Heart right ventricle (tissue), 16 donors: ENCODE measurements at places on chromosomes 11 and 22.

DNA sequence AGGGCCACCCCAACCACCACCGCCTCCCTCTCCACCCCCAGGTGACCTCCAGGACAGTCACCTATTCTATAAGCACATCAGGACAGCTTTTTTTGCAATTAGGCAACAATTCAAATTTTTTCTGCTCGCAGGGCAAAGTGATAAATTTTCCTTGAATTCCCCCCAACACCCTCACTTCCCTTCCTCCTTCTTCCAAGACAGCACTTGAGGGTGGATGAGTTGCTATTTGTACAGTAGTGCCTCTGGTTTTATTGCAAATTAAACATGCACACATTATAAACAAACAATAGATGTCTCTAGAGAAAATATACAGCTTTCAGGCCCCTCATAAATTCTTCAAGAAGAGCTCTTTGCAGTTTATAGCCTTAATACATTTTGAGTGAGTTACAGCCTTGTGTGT is 80.9 kb upstream of the USP47 start:
- no peak for DNase-seq

DNA sequence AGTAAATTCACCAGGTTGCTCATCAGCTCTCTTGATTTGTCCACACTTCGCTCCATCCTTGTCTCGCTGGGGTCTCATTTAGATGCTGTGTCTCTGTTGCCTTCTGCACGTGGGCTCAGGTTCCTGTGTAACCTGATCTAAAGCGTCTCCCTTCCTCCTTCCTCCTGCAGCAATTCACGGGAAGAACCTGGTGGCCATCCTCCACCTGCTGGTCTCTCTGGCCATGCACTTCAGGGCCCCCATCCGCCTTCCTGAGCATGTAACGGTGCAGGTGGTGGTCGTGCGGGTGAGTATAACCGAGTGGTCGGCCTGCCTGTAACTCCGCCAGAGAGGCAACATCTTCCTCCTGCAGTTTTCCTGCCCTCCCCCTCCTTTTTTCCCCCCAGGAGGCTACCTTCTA is 48.0 kb upstream of the PARVG start:
- no peak for DNase-seq

DNA sequence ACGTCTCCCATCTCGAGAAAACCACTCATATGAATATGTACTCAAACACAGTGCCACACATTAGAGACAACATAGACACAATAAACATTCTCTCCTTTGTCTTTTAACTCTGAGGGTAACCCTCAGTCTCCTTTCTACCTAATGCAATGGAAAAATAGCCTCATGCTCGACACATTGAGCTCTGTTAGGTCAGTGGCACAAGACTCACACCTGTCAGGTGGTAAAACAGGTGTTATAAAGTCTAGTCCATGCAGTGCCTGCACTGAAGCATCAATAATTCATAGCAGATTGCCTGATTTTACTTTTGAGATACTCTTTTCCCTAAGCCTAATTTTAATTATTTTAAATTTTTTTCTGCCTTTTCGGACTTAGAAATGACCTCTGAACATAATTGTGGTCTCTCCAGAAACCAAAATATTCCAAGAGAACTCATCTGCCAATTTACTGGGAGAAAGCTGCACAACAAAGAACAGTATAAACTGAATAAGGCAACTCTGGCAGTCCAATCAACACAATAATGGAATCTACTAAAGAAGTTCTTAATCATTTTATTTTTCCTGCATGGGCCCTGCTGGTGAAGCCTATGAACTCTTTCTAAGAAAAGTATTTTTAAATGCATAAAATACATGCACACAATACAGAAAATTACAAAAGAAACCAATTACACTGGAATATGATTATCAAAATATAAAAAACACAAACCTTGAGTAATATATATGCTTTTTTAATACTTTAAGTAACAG is 9.9 kb downstream of the RDX start:
- no peak for DNase-seq

DNA sequence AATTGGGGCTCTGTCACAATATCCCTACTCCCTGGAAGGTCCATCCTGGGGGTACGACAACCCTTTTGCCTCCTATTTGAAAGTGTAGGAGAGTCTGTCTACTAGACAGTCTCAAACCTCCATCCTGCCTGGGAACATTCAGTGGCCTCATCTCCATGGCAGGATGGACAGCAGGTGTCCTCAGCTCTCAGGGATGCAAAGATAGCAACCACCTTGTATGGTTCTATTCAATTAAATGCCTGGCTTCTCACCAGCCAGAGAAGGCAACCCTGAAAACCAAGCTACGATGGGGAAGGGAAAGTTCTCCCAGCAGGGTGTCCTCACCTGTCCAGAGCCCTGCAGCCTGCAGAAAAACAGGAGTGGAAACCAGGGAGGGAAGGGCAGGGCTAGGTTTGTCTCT is 164.9 kb downstream of the MIAT start:
- DNase-seq = no peak

- no peak for DNase-seq
Measured at GRCh38 chr11:86041975-86042378, 26.9 kb downstream of the PICALM start.

- DNase-seq = no peak
Measured at GRCh38 chr11:2912498-2912897, 16.7 kb downstream of the PHLDA2 start.

DNA sequence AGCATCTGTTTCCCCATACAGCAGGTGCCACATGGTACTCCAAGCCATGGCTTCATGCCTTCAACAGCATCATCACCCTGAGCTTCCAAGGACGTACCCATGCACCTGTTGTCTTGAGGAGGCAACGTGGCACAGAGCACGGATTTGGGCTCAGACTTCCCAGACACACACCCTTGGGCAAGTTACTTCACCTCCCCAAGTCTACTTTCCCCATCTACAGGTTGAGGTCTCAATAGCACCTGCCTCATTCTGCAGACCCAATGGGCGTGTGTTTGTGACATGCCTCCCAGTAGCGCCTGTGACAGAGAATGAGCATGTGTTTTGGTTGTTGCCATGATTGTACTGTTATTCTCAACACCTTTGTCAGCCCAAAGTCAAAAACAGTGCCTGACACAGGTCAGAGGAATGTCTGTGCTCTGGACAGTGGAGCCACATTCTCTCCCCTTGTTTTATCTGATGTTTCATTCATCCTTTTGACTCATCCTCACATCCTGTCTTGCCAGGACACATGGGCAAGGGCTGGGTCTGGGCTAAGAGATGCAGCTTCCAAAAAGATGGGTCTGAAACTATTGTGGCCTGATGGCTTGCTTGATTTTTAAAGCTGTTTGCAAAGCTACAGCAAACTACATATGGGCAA is 53.4 kb upstream of the CCND1 start:
- no peak for DNase-seq

DNA sequence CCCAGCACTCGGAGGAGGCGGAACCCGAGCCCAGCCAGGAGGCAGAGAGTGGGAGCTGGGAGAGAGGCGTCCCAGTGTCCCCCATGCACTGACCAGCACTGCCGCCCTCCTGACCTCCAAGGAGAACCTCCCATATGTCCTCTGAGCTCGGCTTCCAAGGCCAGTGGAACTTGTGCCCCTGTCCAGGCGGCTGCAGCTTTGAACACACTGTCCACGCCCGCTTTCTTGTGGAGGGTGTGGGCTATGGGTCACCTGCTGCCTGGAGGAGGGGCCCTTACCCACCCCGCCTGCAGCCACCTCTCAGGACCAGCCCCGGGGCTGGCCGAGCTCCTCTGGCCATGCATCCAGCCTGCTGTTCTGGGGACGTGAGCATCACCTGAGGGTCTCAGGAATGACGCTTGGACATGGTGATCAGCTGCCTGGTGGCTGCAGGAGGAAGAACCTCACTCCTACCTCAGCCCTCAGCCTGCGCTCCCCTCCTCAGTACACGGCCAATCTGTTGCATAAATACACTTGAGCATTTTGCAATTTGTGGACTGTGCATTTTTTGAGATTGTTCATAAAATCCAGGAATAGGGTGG is 22.2 kb upstream of the MUC5B start:
- no peak for DNase-seq

GRCh38 chr11:64306876-64307622 is 1.7 kb downstream of the ESRRA start:
- no peak for DNase-seq

- DNase-seq = no peak
Measured at GRCh38 chr11:44305470-44306051, 4.4 kb downstream of the ALX4 start.
